ENCODE measurements at places on chromosomes 4 and X.

DNA sequence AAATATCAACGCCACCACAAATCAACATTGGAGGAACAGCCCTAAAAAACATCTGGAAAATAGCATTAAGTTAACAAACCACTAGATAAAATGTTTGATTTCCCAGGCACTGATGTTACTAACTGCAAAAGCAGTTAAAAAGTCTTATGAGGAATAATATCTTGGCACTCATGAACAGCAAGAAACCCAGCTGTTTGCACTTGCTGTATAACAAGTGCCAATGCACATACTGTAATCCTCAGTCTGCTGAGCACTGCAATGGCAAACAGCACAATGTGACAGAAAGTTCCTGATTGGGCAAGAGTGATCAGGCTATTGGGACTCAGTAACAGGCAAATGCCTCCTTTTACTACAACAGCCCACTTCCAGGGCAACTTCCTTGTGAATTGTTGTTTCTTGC, 20.8 kb upstream of the SEC24B start:
- no peak for DNase-seq

DNA sequence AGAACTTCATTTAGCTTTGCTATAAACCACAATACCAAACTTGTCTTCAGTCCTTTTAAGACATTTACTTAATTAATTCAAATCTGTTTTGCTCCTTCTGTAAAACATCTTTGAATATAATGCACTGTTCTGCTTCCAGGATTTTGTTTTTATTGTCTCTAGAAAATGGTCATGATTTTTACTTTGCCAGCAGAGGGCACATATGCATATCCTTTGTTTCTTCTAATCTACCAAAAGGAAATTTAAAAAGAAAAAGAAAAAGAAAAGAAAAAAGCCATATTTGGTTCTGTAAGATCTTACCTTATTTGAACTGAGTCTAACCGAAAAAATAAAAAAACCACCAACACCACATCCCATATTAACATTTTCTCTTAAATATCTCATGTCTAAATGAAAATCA, 101.9 kb upstream of the CCSER1 start:
- no peak for DNase-seq

GRCh38 chr4:176262243-176262642, 6.8 kb downstream of the ASB5 start:
- DNase-seq = no peak

- DNase-seq = no peak
Observed at GRCh38 chr4:150647008-150647407, 65.1 kb downstream of the MAB21L2 start.

DNA sequence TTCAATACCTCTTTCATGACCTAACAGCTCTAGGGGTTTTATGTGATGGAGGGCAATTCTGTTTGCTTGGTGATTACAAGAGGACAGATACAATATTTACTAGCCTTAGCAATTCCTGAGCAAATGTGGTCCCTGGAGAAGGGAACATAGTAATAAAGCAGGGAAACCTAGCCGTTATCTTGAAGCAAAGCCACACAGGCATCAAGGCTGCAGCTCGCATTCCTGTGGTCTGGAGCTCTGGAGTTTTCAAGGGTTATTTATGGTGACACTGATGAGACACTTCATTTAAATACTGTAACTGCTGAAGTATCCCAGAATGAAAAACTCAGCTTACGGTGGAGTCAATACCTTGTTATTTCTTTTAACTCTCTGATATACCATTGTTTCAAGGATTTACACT, 66.8 kb downstream of the AFF2 start:
- DNase-seq = no peak

DNA sequence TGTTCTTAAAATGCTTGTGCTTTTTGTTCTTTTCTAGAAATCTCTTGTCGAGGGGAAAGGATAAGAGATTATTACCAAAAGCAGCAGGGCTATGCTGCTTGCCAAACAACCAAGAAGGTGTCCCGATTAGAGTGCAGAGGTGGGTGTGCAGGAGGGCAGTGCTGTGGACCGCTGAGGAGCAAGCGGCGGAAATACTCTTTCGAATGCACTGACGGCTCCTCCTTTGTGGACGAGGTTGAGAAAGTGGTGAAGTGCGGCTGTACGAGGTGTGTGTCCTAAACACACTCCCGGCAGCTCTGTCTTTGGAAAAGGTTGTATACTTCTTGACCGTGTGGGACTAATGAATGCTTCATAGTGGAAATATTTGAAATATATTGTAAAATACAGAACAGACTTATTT, 81.5 kb upstream of the PACRGL start:
- no peak for DNase-seq

All from smooth muscle cell of the brain vasculature (primary cell).